ENCODE measurements at places on chromosomes 5 and 9. TPM values are rescaled to one million over a fixed set of nuclear protein-coding genes. Genes with fewer than 3 reads are reported as not detected.

GRCh38 chr5:107270561-107270960 is 400.2 kb downstream of the EFNA5 start:
- no peak overlapping the region for H3K4me3 ChIP-seq
- H3K27ac ChIP-seq: no peak overlapping the region
- H3K36me3 ChIP-seq: no peaks in the 10 kb centered on the region
- H3K4me1 ChIP-seq: no peaks in the 10 kb centered on the region

DNA sequence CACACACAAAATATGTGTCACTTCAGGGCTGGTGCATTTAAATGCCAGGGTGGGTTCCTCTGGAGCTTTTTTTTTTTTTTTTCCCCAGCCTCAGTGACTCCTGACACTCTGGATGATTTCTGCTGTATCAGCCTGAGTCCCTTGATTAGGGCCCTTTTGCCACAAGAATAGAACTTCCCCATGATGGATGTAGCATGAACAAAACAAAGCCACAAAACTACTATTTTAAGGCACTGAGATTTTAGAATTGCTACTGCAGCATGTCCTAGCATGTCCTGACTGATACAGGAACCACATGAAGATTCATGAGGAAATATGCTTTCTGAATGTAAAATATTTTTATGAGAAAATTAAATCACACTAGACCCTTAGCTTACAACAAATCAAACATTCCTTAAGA is 13.9 kb upstream of the ADGRD2 start:
- no peaks in the 10 kb centered on the region for H3K27me3 ChIP-seq
- no peak for DNase-seq
- H3K36me3 ChIP-seq: no peaks in the 10 kb centered on the region

DNA sequence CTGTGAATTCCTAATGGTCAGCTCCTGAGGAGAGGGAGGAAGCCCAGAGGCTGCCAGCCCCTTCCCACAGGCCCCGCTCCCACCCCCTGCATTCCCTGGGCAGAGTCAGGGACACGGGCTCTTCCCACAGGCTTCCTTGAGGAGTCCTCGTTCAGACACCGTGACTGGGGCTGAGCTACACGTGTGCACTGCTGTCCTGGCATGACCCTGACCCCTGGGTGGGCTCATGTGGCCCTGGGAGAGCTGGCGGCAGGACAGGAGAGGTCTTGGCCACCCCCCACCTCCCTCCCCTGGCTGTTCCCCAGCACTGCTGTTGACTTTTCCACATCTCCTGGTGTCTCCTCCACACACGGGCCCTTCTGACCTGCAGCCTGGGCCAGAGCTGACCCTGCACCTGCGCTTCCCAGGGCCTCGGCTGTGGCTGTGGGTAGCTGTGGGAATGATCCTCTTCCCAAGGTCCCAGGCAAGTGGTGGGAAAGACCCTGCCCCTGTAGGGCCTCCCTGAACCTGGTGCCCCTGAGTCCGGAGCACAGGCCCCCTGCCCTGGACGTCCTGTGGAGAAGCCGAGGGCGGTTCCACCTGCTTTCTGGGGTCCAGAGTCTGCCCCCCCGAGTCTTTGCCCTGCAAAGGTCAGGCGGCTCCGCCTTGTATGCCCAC is 56.5 kb upstream of the NKD2 start:
- H3K36me3 ChIP-seq: no peaks in the 10 kb centered on the region
- H3K27ac ChIP-seq: no peak overlapping the region
- peaks cover 61% of the 10 kb centered on the region for H3K27me3 ChIP-seq

DNA sequence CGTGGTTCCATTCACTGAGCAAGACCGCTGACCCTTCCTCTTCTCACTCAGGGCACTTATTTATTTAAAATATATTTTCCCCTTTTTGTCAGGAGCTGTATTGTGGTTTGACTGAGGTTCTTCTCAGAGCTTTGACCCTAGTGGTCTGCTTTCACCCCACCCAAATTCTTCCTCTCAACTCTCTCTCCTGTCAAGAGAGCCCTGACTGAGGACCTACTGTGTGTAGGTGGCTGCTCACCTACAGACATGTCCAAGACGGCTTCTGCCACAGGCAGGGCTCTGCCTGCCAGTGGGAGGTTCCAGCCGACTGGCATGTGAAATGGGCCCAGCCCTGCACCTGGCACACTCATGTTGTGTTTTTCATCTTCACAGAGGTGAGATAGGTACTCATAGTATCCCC is 5.2 kb downstream of the DCANP1 start:
- peaks cover 10% of the 10 kb centered on the region for H3K4me1 ChIP-seq
- no peaks in the 10 kb centered on the region for H3K36me3 ChIP-seq
- no peak overlapping the region for H3K4me3 ChIP-seq
- DNase-seq: no peak
- no peak overlapping the region for H3K27ac ChIP-seq
- H3K27me3 ChIP-seq: no peaks in the 10 kb centered on the region

DNA sequence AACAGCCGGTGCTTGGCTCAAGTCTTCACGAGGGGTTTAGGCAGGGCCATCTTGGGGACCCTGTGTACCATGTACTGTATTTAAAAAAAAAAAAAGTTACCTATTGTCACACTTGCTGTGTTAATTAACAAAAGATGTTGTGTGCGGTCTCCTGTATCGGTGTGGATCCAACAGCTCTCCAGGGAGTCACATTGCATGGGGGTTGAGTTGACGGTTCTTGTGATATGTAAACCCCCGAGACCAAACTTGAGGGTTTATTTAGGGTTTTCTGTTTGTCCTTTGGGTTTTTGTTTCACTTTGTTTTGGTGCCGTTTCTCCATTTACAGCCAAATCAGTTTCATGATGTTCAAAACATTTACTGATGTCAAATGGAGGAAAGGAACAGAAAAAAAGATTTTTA is 22.2 kb downstream of the AMBP start:
- H3K27ac ChIP-seq: no peak overlapping the region
- no peak for DNase-seq
- no peaks in the 10 kb centered on the region for H3K4me1 ChIP-seq
- no peaks in the 10 kb centered on the region for H3K36me3 ChIP-seq

- H3K27ac ChIP-seq: peak overlapping the region; percentile 58
- H3K4me1 ChIP-seq: peaks cover 6% of the 10 kb centered on the region
- DNase-seq: peak; percentile 16
- no peak overlapping the region for H3K4me3 ChIP-seq
Observed at GRCh38 chr5:169161022-169161680, 139.8 kb downstream of the SLIT3 start.

GRCh38 chr5:95449460-95449859 is 58.3 kb downstream of the FAM81B start:
- no peaks in the 10 kb centered on the region for H3K4me1 ChIP-seq
- no peak overlapping the region for H3K4me3 ChIP-seq
- no peaks in the 10 kb centered on the region for H3K27me3 ChIP-seq

DNA sequence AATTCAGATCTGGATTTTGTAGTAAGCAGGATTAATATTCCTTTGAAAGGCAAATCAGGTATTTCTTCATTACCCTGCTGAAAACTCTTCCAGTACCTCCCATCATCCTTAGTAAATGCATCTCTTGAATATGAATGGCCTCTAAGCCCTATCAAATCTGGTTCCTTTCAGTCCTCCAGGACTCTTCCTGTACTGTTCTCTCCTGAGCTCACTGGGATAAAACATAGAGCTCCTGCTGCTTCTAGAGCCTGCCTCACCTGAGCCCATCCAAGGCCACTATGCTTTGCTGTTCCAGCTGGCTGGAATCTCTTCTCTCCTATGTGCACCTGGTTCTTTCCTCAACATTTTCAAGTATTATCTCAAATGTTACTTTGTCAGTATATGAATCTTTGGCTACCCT is 803.3 kb upstream of the CTNND2 start:
- H3K4me3 ChIP-seq: no peak overlapping the region
- DNase-seq: no peak
- H3K4me1 ChIP-seq: no peaks in the 10 kb centered on the region
- H3K27ac ChIP-seq: no peak overlapping the region
- no peaks in the 10 kb centered on the region for H3K27me3 ChIP-seq

- H3K4me1 ChIP-seq: peaks cover 17% of the 10 kb centered on the region
- no peak overlapping the region for H3K27ac ChIP-seq
- H3K36me3 ChIP-seq: no peaks in the 10 kb centered on the region
- DNase-seq: no peak
Observed at GRCh38 chr5:142506046-142506445, 179.8 kb downstream of the FGF1 start.

DNA sequence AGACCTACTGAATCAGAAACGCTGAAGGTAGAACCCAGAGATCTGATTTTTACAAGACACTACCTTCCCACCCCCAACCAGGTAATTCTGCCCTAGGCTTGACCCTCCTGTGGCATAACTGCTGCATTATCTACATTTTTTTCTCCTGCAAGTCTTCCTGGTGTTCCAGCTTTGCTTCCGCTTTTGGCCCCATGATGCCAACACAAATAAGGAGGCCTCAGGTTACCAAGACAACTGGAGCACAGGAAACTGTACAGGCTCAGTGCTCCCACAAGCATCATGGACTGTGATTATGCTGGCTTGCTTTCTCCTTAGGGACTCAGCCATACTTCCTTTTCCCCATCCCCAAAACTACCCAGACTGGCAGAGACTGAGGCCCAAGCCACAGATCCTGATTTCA is 6.6 kb upstream of the MSMP start:
- H3K27ac ChIP-seq: no peak overlapping the region
- DNase-seq: no peak

DNA sequence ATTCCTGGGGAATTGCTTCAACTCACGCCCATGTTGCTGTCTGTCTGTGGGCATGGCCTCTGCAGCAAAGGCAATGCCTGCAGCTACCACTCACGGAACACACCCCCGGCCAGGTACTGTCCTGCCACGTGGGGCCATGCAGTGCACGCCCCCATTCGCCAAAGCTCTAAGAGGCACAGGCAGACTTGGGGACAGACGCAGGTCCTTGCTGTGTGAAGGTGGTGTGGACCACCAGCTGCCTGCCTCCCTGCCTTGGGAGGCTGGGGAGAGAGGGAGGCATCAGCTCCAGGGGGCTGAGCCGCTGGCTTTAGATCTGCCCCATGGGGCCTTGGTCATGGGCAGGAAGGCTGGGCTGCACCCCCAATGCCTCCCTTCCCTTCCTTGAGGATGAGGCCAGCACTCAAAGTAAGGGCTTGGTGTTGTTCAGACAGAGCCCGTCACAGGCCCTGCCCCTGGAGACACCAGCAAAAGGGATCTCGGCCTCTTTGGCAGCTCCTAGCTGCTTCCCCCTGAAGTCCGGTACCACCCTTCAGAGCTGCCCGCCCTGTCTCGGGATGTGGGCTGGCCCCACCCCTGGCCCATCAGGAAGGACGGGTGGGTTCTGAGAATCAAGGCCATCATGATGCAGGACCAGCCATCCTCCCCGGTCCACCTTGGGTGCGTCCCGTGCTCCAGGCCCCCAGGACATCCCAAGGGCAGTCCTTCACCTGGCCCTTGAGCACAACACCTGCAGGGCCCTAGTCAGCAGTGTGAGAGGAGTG is 2.3 kb downstream of the GRIN1 start:
- no peaks in the 10 kb centered on the region for H3K4me1 ChIP-seq
- no peaks in the 10 kb centered on the region for H3K36me3 ChIP-seq
- no peak for DNase-seq
- peaks cover 85% of the 10 kb centered on the region for H3K27me3 ChIP-seq

DNA sequence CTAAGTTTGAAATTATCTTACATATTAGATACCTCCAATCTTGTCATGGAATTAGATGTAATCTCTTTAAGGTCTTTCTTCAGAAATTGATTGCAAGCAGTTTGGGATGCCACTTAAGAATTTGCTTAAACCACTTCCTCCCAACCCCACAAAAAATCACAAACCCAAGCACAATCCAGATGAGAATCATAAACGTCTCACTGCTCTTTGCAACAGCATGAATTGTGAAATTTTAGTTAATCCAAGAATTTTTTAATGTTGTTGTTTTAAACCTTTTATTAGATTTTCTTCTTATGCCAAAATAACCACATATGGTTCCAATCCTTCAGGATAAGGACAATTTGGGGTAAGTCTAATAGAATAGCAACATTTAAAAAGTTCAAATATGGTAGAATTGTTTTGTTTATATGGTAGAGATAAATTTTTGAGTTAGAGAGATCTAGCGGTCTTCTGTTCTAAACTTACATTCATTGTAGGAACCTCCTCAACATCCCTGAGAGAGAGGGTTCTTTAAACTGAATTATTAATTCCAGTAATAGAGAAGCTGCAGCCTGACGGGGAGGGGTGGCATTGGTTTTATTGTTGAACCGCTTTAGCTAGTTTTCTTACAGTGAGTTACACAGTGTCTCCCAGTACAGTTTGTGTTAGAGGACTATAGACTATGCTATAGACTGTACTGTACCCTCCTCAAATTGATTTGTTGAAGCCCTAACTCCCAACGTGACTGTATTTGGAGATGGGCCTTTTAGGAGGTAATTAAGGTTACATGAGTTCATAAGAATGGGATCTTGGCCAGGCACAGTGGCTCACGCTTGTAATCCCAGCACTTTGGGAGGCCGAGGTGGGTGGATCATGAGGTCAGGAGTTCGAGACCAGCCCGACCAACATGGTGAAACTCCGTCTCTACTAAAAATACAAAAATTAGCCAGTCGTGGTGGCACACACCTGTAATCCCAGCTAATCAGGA is 24.8 kb upstream of the IL6ST start:
- H3K36me3 ChIP-seq: no peaks in the 10 kb centered on the region
- no peak for DNase-seq
- no peak overlapping the region for H3K27ac ChIP-seq
- H3K4me1 ChIP-seq: no peaks in the 10 kb centered on the region

- no peak for DNase-seq
- H3K4me3 ChIP-seq: no peak overlapping the region
- H3K27me3 ChIP-seq: no peaks in the 10 kb centered on the region
- H3K4me1 ChIP-seq: no peaks in the 10 kb centered on the region
- no peaks in the 10 kb centered on the region for H3K36me3 ChIP-seq
- H3K27ac ChIP-seq: no peak overlapping the region
Observed at GRCh38 chr5:41967401-41967800, 42.3 kb downstream of the FBXO4 start.

GRCh38 chr9:76399856-76400255 is 5.6 kb upstream of the RFK start:
- H3K4me3 ChIP-seq: no peak overlapping the region
- H3K27me3 ChIP-seq: no peaks in the 10 kb centered on the region
- H3K27ac ChIP-seq: no peak overlapping the region
- no peak for DNase-seq
- H3K36me3 ChIP-seq: no peaks in the 10 kb centered on the region
- H3K4me1 ChIP-seq: peaks cover 20% of the 10 kb centered on the region

- H3K4me3 ChIP-seq: no peak overlapping the region
- H3K4me1 ChIP-seq: no peaks in the 10 kb centered on the region
- no peak for DNase-seq
- no peaks in the 10 kb centered on the region for H3K36me3 ChIP-seq
- H3K27me3 ChIP-seq: no peaks in the 10 kb centered on the region
- no peak overlapping the region for H3K27ac ChIP-seq
Observed at GRCh38 chr5:107341376-107342084, 329.2 kb downstream of the EFNA5 start.

DNA sequence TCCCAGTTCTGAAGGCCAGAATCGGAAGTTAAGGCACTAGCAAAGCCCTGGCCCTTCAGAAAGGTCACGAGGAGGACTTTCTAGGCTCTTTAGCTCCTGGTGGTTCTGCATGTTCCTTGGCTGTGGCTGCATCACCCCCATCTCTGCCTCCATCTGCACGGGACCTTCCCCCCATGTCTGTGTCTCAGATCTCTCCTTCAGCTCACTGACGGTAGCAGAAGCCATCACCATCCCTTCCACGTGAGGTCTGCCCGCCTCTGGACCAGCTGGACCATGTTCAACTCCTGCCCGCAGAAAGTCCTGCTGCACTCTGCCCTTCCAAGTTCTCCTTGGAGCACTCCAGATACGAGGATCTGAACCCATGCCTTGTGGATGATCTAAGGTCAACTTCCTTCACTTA is 242.9 kb upstream of the IRX1 start:
- DNase-seq: no peak
- H3K4me1 ChIP-seq: no peaks in the 10 kb centered on the region
- no peak overlapping the region for H3K4me3 ChIP-seq
- H3K27ac ChIP-seq: no peak overlapping the region
- H3K36me3 ChIP-seq: no peaks in the 10 kb centered on the region
- peaks cover 15% of the 10 kb centered on the region for H3K27me3 ChIP-seq

CNTFR gene
- 0.76 TPM for total RNA-seq

PTGES gene
- 1.6 TPM for total RNA-seq

EGFLAM gene
- total RNA-seq: 12.2 TPM

TAF1L gene
- not detected for total RNA-seq

PCDHA11 gene
- not detected for total RNA-seq

GRIN3A gene
- 0.24 TPM for total RNA-seq

Data from heart right ventricle (tissue), 16 donors.